HT1080 (cell line): ENCODE measurements at places on chromosomes 12 and 14.

GRCh38 chr12:100591979-100592378, 18.5 kb downstream of the GAS2L3 start:
- no peak for DNase-seq

DNA sequence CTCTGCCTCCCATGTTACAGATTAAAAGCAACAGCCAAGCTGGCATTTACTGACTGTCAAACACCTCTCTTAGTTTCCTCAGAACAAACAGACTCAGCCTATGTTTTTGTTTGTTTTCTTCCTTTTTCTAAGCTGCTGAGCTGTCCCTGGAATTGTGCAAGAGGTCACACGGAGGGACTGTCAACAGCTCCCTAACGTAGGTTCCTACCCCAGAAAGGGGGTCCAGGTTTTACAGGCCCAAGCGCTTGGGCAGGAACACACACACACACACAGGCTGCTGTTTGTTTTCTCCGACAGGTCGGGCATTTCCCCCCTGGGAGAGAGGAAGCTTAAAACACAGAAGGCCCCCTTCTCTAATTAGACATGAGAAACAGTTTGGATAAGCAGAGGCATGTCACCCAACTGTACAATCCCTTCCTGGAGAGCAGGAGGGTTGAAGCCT, 739.6 kb upstream of the TBX3 start:
- DNase-seq: no peak

DNA sequence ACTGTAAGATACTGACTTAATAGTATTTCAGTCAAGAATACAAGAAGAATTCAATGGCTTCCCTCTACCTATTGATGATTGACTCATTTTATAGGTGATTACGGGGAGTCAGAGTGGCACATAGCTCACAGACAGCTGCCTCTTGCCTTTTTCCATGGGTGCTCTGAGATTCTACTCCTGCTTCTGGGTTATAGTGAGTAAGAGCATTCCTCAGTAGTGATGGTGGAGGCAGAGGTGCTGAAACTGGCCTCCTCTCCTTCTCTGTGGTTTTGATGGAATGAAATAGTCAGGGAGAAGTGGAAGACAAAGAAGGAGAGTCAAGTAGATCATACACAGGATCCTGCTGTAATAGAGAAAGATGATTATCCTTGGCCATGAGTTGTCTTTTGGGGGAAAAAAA, 438.2 kb upstream of the FAR2 start:
- peak; percentile 84 for DNase-seq

GRCh38 chr12:7749442-7749841, 2.3 kb upstream of the CLEC4C start:
- no peak for DNase-seq

- DNase-seq: peak; percentile 88
These were observed 36.2 kb downstream of the TMEM120B start for GRCh38 chr12:121748571-121749265.

- DNase-seq: no peak
These were observed 18.5 kb downstream of the FAM234B start for GRCh38 chr12:13062669-13063068.
